Caki2 (cell line): ENCODE measurements at places on chromosomes 7 and 10. TPM values are rescaled to one million over a fixed set of nuclear protein-coding genes. Genes with fewer than 3 reads are reported as not detected.

DNA sequence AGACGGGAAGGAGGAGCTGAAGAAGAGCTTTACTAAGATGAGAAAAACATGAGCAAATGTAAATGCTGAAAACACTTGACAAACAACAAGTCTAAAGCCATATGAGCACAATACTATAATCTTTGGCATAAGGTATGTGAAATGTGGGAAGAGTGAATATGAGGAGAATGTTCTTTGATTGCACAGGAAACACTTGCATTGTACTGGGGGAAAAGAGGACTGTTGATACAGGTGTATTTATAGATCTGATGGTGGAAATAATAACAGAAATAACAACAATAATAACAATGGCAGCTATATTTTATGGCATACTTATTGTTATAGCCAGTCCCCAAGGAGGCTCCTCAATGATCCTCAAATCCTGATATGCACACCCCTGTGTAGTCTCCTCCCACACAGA is 23.0 kb downstream of the ARHGAP12 start:
- no peak for DNase-seq

DNA sequence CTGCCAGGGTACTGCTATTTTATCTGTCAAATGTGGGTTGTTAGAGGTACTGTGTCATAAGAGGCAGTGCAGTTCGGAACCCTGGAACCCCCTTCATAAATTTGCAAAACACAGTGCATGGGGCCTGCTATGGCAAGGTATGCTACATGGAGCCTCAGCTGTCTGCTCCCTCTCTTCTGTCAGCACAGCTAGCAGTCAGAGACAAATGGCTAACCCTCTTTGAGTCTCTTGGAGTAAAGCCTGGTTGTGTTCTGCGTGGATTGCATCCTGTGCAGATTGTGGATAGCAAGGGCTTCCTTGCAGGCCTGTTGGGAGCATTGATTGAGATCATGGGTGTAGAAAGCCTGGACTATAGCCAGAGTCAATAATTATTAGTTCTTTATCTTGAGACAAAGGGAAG is 397.8 kb downstream of the AUTS2 start:
- DNase-seq: no peak

- DNase-seq: no peak
These were observed 278.5 kb upstream of the KLF14 start for GRCh38 chr7:131012477-131013031.

CNPY1 gene
- not detected in 2 replicates for total RNA-seq

ANKRD30A gene
- not detected in 2 replicates for total RNA-seq
